ENCODE measurements at places on chromosomes 16 and 17. TPM values are rescaled to one million over a fixed set of nuclear protein-coding genes. Genes with fewer than 3 reads are reported as not detected.

CDYL2 gene
- 0.46 TPM for total RNA-seq

CTRB2 gene
- not detected for total RNA-seq

MAP3K14 gene
- 87.5 TPM for total RNA-seq

VPS9D1 gene
- total RNA-seq, result 3.6 TPM

MGAT5B gene
- 24.0 TPM for total RNA-seq

HID1 gene
- 7.8 TPM for total RNA-seq

NPIPB9 gene
- total RNA-seq, result 1.7 TPM

RANGRF gene
- 46.4 TPM for total RNA-seq

Data from A549 treated with CpdA at 1 μM for 4 hours (cell line).